ENCODE measurements at places on chromosomes 2 and 18. TPM values are rescaled to one million over a fixed set of nuclear protein-coding genes. Genes with fewer than 3 reads are reported as not detected.

DNA sequence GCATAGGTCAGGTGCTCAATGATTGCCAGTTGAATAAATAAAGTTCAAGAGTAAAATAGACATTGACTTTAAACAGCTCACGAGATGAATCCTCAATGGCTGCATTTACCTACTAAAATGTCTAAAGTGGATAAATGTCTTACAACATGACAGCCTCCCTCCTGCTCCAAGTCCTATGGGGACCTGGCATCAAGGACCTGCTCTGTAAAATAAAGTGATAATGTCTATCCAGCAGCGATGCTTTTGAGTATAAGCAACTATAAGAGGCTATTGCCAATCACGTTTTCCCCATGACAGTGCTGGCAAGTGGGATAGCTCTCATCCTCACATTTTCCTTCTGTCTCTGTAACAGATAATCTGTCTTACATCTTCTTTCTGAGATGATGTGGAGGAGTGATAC, 37.0 kb downstream of the RASGRP3 start:
- no peak for DNase-seq
- H3K4me1 ChIP-seq = no peaks in the 10 kb centered on the region
- no peak overlapping the region for H3K4me3 ChIP-seq
- no peaks in the 10 kb centered on the region for H3K36me3 ChIP-seq

GRCh38 chr18:55147791-55148190, 188.5 kb upstream of the CCDC68 start:
- no peaks in the 10 kb centered on the region for H3K36me3 ChIP-seq
- DNase-seq = no peak
- no peak overlapping the region for H3K4me3 ChIP-seq

DNA sequence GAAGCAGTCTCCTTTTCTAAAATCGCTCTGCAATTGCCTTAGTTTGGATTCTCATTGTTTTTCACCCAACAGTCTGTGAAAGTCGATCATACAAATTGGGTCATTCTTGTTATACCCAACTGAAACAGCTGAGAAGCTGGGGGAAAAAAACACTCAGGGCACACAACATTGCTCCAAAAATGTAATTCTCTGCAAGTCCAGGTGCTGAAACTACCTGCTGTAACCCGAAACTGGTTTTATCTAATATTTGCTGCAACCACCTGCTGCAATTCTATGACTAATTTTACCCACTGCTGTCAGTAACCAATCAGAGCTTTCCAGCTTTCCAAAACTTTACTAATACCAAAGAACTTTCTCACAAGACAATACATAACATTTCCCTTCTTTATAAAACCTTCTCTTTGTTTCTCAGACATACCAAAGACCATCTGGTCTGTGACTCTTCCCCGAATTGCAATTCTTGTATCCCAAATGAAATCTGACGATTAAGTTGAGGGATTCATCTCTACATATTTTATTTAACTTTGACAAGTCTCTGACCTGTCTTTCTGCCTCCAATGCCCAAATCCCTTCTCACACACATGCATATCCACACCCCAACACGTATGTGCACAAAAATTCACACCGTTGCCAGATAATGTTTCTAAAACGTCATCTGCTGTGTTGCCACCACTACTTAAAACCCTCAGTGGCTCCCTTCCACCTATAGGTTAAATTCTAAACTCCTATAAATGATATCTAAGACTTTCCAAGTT, 198.3 kb downstream of the PIEZO2 start:
- H3K4me3 ChIP-seq = no peak overlapping the region
- no peak for DNase-seq
- H3K36me3 ChIP-seq = no peaks in the 10 kb centered on the region
- H3K27me3 ChIP-seq = no peaks in the 10 kb centered on the region
- no peaks in the 10 kb centered on the region for H3K4me1 ChIP-seq

GRCh38 chr18:78595453-78595852, 384.2 kb upstream of the SALL3 start:
- no peak for DNase-seq
- H3K27ac ChIP-seq = no peak overlapping the region
- H3K4me3 ChIP-seq = no peak overlapping the region

- H3K4me1 ChIP-seq = no peaks in the 10 kb centered on the region
- DNase-seq = no peak
- 0 out of 2 replicates have a peak, but pooled peaks cover 2% of the 10 kb centered on the region for H3K36me3 ChIP-seq
- no peaks in the 10 kb centered on the region for H3K27me3 ChIP-seq
- no peak overlapping the region for H3K4me3 ChIP-seq
- no peak overlapping the region for H3K27ac ChIP-seq
Measured at GRCh38 chr18:46909497-46909896, 7.8 kb downstream of the PIAS2 start.

DNA sequence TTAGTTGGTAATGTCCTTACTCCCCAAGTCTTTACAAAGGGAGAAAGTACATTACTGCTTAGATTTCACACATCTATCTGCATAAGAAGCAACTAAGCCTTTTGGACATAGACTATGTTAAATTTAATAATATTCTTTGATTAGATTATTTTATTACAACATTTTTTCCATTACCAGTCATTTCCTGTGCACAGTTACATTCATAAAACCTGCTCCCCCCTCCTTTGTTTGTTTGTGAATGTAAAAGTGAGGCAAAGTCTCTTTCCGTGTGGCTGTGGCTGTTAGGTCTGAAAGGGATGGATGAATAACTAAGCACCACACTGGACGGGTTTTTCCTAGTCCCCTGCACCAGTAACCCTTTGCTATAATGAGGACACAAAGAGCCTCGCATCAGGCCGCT, 9.6 kb downstream of the PTGR3 start:
- DNase-seq = no peak
- H3K27ac ChIP-seq = no peak overlapping the region
- H3K27me3 ChIP-seq = no peaks in the 10 kb centered on the region
- no peak overlapping the region for H3K4me3 ChIP-seq
- no peaks in the 10 kb centered on the region for H3K36me3 ChIP-seq
- H3K4me1 ChIP-seq = no peaks in the 10 kb centered on the region

GRCh38 chr2:216319771-216320170, 52.5 kb downstream of the MARCHF4 start:
- H3K4me1 ChIP-seq = no peaks in the 10 kb centered on the region
- H3K4me3 ChIP-seq = no peak overlapping the region
- no peak overlapping the region for H3K27ac ChIP-seq
- H3K27me3 ChIP-seq = no peaks in the 10 kb centered on the region
- H3K36me3 ChIP-seq = no peaks in the 10 kb centered on the region
- no peak for DNase-seq

GRCh38 chr2:36541891-36542595, 55.9 kb downstream of the FEZ2 start:
- H3K36me3 ChIP-seq = no peaks in the 10 kb centered on the region
- H3K27ac ChIP-seq = no peak overlapping the region
- H3K4me3 ChIP-seq = no peak overlapping the region
- no peaks in the 10 kb centered on the region for H3K4me1 ChIP-seq
- no peak for DNase-seq
- no peaks in the 10 kb centered on the region for H3K27me3 ChIP-seq

GRCh38 chr2:235936493-235936892, 231.7 kb downstream of the GBX2 start:
- H3K4me3 ChIP-seq = no peak overlapping the region
- no peak overlapping the region for H3K27ac ChIP-seq
- peak; percentile 66 for DNase-seq
- peaks cover 7% of the 10 kb centered on the region for H3K36me3 ChIP-seq
- peaks cover 6% of the 10 kb centered on the region for H3K4me1 ChIP-seq

GRCh38 chr2:95303191-95303919, 6.2 kb downstream of the KCNIP3 start:
- H3K27me3 ChIP-seq = no peaks in the 10 kb centered on the region
- DNase-seq = peak; percentile 60
- no peak overlapping the region for H3K27ac ChIP-seq
- H3K4me3 ChIP-seq = no peak overlapping the region

GRCh38 chr2:205755923-205756322, 73.6 kb downstream of the NRP2 start:
- no peaks in the 10 kb centered on the region for H3K27me3 ChIP-seq
- no peak overlapping the region for H3K27ac ChIP-seq
- DNase-seq = no peak
- H3K36me3 ChIP-seq = peaks cover 14% of the 10 kb centered on the region
- no peak overlapping the region for H3K4me3 ChIP-seq
- H3K4me1 ChIP-seq = peaks cover 15% of the 10 kb centered on the region

GRCh38 chr18:51561821-51562220, 364.3 kb upstream of the MEX3C start:
- DNase-seq = no peak
- H3K27ac ChIP-seq = no peak overlapping the region
- H3K4me3 ChIP-seq = no peak overlapping the region
- H3K27me3 ChIP-seq = no peaks in the 10 kb centered on the region

DNA sequence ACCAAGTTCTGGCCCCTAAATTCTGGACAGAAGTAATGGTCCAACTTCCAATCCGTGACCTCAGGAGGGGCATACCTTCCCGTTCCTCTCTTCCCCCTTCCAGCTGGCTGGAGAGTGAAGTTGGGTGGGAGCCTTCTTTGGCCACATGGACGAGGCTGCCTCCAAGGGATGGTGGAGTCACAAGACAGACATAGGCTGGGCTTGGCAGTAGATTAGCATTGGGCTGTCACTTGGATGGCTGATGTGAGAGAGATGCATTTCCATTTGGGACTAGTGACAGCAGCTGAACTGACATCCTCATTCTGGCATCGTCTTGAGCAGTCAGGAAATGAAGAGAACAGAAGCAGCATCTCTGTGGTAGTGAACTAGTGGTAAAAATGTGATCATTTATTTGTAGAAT, 12.6 kb downstream of the NT5DC4 start:
- no peak for DNase-seq
- H3K27ac ChIP-seq = no peak overlapping the region
- no peaks in the 10 kb centered on the region for H3K27me3 ChIP-seq
- no peaks in the 10 kb centered on the region for H3K4me1 ChIP-seq
- peaks cover 12% of the 10 kb centered on the region for H3K36me3 ChIP-seq

GRCh38 chr2:223601932-223602666, at the start of gene SCG2:
Gene SCG2 (minus strand): TSS chr2:223602361. CDS start chr2:223599282, 3,079 bp downstream.
- no peak within 1 kb of the TSS for H3K4me3 ChIP-seq
- H3K27ac ChIP-seq = no peak within 1 kb of the TSS
- no peaks in the 10 kb centered on the region for H3K4me1 ChIP-seq
- H3K27me3 ChIP-seq = no peaks in the 10 kb centered on the region
- peak; percentile 63 for DNase-seq
- no peaks in the 10 kb centered on the region for H3K36me3 ChIP-seq

GRCh38 chr2:71000780-71001591, 6.3 kb upstream of the TEX261 start:
- H3K27ac ChIP-seq = no peak overlapping the region
- H3K4me3 ChIP-seq = peak overlapping the region; percentile 38
- no peaks in the 10 kb centered on the region for H3K4me1 ChIP-seq
- no peaks in the 10 kb centered on the region for H3K27me3 ChIP-seq

DNA sequence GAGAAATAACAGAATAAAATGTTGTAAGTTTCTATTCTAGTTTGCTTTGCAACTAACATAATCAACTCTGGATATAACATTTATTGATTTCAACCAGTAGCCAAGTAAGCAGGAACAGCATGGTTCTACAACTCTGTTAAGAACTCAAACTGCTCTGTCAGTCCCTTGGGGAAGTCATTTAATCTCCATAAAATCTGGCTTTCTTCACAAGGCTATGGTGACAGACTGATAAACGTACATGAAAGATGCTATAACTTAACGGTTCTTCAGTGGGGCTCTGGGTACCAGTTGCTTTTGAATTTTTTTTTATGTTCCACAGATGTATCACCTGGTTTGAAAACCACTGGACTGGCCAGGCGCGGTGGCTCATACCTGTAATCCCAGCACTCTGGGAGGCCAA, 10.3 kb downstream of the PSME4 start:
- H3K27me3 ChIP-seq = no peaks in the 10 kb centered on the region
- no peak overlapping the region for H3K4me3 ChIP-seq
- peak; percentile 29 for DNase-seq
- H3K27ac ChIP-seq = no peak overlapping the region
- H3K36me3 ChIP-seq = peaks cover 5% of the 10 kb centered on the region

GRCh38 chr2:425947-426346, 138.1 kb upstream of the ALKAL2 start:
- H3K27me3 ChIP-seq = no peaks in the 10 kb centered on the region
- H3K27ac ChIP-seq = no peak overlapping the region
- H3K36me3 ChIP-seq = no peaks in the 10 kb centered on the region
- H3K4me1 ChIP-seq = no peaks in the 10 kb centered on the region
- no peak overlapping the region for H3K4me3 ChIP-seq

DNA sequence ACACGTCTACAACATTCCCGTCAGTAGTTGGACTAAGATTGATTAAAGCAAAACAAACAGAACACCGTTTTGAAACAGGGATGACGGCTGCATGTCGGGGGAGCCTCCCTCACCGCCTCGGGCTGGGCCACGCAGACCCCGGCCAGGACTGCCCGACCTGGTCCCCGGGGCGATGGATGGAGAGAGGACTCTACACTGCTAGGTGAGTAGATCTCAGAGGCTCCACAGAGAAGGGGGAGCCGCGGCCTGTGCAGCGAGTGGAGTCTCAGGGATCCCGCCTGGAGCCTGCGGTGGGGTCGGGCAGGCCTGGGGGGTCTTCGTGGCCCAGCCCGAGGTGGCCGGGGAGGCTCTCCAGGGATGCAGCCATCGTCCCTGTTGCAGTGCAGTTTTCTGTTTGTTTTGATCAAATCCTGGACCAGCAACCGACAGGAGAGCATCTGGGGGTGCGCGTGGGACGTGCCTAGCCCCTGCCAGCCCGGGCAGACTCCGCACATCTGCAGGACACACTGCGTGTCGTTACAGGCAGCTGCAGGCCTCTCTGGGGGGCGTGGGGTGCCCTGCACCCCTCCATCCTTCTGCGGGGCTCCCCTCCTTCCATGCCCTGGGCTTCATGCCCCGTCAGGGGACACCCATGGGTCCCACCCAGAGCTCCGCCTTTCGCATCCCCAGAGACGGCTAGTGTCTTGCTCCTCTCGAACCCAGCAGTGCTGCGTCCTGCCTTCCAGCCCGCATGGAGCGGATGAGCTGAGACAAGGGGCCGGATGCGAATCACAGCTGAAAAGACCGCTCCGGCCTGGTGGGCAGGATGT, 143.6 kb downstream of the RTP5 start:
- no peak overlapping the region for H3K4me3 ChIP-seq
- H3K27me3 ChIP-seq = no peaks in the 10 kb centered on the region

DNA sequence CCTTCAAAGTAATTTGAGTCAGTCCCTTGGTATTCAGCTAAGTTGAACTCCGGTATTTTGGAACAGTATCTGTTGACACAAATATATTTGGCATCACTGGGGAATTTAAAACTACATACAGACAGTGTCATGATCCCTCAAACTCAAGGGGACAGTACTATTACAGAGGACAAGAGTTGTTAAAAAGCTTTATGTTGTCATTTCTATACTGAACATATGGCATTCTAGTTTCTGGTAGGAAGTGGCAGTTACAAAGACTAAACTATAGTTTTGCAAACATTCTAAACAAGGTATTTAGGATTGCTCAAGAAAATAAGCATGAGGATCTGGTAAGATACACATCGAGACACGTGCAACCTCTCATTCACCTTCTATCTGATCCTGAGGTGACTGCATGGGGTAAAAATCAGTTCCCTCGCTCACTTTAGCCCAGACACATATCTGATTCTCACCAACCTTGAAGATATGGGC, 16.6 kb upstream of the CCNYL1 start:
- DNase-seq = no peak
- H3K27me3 ChIP-seq = no peaks in the 10 kb centered on the region
- H3K4me3 ChIP-seq = no peak overlapping the region
- H3K36me3 ChIP-seq = no peaks in the 10 kb centered on the region
- H3K27ac ChIP-seq = no peak overlapping the region

Gene SPHKAP
- total RNA-seq = 0.04 TPM

Gene RNF125
- total RNA-seq = 0.41 TPM

Gene PRKAG3
- total RNA-seq = 0.16 TPM

Gene SFT2D3
- total RNA-seq = 10.0 TPM

Gene ABCG5
- total RNA-seq = not detected

Gene DNAJC5G
- total RNA-seq = not detected

Gene SLC66A2
- 16.3 TPM for total RNA-seq

Gene STON1
- 12.5 TPM for total RNA-seq

Gene FLACC1
- 0.55 TPM for total RNA-seq
